ENCODE measurements at places on chromosomes 7 and 10.
A peak's percentile ranks its signal among the peaks of the same experiment; 100 is the strongest.

GRCh38 chr7:30201161-30201666, 66.4 kb downstream of the MTURN start:
- no peak for DNase-seq

- DNase-seq: no peak
Measured at GRCh38 chr10:61024856-61025201, 80.8 kb upstream of the RHOBTB1 start.

- no peak for DNase-seq
Measured at GRCh38 chr7:2109251-2109872, 123.4 kb downstream of the MAD1L1 start.

- DNase-seq: no peak
Measured at GRCh38 chr7:106870983-106871410, 5.9 kb downstream of the PIK3CG start.

GRCh38 chr10:120715171-120715570, 136.0 kb upstream of the WDR11 start:
- DNase-seq: no peak

GRCh38 chr10:119149729-119150128, 15.8 kb downstream of the SFXN4 start:
- DNase-seq: no peak

GRCh38 chr7:3767917-3768777, 467.1 kb downstream of the SDK1 start:
- no peak for DNase-seq

DNA sequence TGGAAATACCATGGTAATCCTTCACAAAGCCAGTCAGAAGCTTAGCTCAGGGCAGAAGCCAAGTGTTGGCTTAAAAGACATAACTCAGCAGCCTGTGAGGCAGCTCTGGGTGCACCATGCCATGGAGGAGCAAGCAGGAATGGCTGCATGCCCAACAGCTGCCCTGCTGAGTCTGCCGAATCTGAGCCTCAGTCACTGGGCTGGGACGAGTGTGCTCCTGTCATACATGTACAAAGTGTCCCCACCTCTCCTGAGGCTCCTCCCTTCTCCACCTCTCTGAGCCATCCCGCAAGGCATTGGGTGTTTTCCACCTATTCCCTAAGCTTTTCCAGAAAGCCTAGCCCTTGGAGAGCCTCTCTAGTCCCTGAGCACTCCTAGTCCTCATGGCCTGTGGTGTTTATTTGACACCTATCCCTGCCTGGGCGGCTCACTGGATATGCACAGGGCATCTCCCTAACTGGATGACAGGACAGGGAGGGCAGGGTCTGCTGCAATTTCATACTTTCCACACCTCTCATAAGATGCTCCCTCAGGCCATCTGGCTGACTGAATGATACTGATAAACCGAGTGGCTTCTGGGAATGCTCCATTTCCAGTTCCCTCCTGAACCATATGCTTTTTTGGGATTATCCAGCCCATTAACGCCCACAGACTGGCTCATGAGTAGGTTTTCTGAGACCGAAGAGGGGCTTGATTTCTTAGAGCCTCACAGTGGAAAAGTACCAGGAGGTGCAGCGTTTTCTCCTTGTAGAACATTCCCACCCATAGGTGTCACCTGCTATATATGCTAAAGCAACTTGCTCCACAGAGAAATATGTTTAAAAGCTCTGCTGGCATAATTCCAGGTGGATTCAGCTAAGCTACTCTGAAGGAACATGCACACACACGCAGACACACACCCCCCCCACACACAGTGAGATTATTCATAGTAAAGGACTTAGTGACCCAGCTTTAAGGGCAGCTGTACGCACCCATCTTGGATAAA, 199.3 kb downstream of the SNX10 start:
- no peak for DNase-seq

- DNase-seq: no peak
Measured at GRCh38 chr10:6840766-6841165, 260.7 kb upstream of the PRKCQ start.

GRCh38 chr7:83821866-83822265, 172.9 kb upstream of the SEMA3E start:
- no peak for DNase-seq

GRCh38 chr7:114865564-114865963, 56.3 kb upstream of the MDFIC start:
- no peak for DNase-seq

GRCh38 chr7:47661051-47661714, 79.3 kb upstream of the TNS3 start:
- no peak for DNase-seq

DNA sequence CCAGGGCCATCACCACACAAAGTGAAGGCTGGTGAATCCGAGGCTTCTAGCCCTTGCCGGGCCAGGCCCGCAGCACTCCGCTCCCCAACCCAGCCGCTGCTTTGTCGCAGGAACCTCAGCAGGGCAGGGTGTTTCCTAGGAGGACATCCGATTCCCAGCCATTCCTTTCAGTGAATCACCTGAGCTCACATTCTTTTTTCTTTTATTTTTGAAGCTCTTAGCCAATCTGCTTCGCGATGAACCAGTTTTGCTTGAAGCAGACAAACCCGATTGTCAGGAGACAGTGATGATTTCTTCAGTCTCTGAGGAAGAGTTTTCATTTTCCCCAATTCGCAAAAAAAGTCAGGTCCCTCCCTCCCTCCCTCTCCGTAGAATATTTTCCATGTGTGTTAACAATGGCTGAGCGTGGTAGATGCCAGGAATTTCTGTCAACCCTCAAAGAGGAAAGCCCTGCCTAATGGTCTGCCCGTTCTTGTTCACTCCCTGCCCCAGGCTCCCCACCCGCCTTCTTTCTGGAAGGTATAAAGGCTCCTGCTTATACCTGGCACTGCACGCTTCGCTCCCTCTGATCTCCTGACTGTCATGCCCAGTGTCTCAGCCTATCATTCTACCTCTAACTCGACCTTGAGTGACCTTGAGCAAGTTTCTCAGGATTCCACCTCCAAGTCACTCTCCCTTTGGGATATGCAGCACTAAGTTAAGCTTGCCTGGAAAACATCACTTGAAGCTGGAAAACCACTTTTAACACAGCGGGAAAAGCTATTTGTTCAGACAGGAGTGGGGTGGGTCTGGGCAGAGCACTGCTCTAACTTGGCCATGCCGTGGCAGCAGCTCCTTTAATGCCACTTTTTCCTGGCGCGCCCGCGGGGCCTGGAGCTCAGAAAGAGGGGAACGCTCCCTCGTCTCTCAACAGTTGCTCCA, 35.1 kb downstream of the EGFR start:
- no peak for DNase-seq

GRCh38 chr7:29588900-29589696, 25.5 kb downstream of the PRR15 start:
- no peak for DNase-seq

- no peak for DNase-seq
Measured at GRCh38 chr7:113464096-113464855, 345.9 kb upstream of the SMIM30 start.

DNA sequence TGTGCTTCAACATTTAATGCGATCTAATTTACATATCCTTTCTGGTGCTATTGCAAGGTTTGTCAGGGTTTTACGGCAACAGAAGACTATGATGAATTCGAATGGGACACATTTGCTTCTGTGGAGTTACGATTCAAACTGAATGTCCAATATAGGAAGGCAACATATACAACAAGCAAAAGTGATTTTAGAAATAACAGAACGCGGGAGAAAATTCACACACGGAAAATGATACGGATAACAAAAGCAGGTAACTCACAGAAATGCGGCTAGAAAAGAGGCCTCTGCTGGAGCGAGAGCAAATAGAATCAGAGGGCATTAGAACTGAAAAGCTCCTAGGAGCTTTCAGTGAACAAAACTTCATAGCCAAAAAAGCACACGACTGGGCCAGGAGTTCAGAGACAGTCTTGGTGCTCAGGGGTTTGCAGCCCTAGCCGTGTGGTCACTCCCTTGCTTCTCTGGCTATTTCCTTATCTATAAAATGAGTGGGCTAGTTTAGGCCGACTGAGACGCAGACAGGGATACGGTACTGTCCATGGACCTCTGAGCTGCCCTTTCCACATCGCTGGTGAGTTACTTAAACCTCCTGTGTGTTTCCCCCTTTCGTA, 557 bp upstream of the TAX1BP1 start:
- DNase-seq: peak; percentile 57

GRCh38 chr10:54961040-54961439, 160.0 kb upstream of the PCDH15 start:
- DNase-seq: no peak

DNA sequence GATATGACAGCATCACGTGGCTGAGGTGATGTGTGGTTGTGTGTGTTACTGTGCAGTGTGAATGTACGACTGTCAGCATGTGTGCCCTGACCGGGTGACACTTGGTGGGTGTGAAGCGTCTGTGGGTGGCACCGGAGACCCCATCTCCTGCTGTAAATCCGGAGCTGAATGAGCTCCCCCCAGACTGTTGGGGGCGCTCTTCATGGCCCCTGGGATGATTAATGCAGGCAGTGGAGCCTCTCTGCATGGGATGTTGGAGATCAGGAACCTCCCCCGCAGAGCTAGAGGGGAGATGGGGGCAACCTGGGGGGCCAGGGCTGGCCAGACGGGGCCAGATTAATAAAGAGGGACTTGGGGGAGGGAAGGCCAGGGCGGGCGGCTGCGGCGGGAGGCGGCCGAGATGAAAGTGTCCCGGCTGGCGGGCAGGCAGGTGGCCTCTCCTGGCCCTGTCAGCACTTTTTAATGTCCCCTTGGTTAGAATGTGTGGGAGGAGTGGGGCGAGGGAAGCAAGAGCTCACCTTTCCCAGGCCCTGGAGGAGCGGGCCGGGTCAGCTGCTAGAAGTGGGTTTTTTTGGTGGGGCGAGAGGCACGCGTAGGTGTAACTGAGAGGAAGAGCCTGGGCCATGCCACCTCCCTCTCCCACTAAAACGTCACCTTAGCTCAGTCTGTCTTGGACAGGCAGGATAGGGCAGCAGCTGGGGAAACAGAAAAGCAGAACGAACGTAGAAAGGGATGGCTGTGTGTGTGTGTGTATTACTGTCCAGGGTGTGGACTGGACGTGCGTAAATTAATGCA, 34.1 kb downstream of the HIF1AN start:
- DNase-seq: no peak

GRCh38 chr7:7977774-7978173, 9.2 kb downstream of the GLCCI1 start:
- DNase-seq: no peak

DNA sequence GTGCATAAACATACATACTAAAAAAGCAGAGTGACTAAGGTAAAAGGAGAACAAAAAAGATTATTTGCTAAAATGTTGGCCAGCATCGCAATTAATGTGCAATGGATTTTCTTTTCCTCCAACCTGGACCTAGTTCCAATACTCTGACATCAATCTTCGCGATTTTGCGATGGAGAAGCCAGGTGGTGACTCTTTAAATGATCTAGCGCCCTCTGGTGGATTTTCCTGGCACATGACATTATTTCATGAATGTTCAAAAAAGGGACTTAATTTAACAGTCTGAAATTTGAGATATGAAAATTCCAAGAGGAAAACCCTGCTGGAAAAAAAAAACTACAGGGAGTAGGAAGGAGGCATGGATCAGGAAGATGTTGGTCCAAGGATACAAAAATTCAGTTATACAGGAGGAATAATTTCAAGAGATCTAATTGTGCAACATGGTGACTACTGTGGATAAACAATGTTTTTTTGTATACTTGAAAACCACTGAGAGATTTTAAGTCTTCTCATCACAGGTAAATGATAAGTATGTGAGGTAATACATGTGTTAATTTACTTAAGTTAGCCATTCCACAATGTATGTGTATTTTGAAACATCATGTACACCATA, 4.3 kb upstream of the KCNMA1 start:
- DNase-seq: no peak

GRCh38 chr7:127911968-127912511, 119.2 kb downstream of the LRRC4 start:
- no peak for DNase-seq

DNA sequence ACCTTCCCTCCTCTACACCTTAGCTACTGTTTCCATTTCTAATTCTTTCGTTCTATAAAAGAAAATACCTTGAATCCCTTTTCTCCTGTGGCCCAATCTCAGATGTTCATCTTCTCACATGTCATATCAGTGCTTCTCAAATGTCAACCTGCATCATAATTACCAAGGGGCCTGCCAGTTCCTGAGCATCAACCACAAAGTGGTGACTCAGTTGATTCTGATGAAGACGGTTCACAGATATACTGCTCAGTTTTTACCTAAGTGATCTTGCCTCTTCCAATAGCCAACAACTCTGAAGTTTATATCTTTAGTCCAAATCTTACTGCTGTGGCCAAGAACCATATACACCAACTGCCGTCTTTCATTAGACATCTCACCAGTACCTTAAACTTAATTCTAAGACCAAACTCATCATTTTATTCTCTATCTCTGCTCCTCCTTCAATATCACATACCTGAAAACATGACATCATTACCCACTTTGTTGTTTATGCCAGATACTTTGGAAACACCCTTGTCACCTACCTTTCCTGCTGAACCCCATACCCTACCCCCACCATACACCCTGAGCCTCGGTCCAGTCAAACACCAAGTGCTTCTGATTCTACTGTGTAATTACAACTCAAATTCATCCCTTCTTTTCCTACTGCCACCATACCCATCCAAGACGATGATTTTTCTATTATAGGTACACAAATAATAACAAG, 115.5 kb downstream of the LMBR1 start:
- DNase-seq: no peak

GRCh38 chr7:108596560-108596959, 26.9 kb downstream of the DNAJB9 start:
- DNase-seq: no peak

DNA sequence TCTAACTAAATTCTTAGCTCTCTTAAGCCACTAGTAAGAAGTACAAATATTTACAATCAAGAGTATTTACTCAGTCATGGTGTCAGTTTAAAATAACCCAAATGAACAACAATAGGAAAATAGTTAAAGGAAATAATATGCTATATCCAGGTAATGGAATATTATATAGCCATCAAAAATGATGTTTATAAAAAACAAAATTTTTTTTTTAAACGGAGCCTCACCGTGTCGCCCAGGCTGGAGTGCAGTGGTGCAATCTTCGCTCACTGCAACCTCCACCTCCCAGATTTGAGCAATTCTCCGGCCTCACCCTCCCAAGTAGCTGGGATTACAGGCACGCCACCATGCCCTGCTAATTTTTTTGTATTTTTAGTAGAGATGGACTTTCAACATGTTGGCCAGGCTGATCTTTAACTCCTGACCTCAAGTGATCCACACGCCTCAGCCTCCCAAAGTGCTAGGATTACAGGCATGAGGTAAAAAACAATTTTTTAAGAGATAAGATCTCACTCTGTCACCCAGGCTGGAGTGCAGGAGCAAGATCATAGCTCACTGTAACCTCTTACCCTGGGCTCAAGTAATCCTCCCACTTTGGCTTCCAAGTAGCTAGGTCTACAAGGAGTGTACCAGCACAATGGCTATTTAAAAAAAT, 132.5 kb downstream of the NOC3L start:
- DNase-seq: no peak

- no peak for DNase-seq
Measured at GRCh38 chr7:106774768-106775551, 90.1 kb upstream of the PIK3CG start.

Measured in cerebellar nuclear complex (tissue), 1 donor.